ENCODE measurements at places on chromosomes 13 and 19.
A peak's percentile ranks its signal among the peaks of the same experiment; 100 is the strongest.

DNA sequence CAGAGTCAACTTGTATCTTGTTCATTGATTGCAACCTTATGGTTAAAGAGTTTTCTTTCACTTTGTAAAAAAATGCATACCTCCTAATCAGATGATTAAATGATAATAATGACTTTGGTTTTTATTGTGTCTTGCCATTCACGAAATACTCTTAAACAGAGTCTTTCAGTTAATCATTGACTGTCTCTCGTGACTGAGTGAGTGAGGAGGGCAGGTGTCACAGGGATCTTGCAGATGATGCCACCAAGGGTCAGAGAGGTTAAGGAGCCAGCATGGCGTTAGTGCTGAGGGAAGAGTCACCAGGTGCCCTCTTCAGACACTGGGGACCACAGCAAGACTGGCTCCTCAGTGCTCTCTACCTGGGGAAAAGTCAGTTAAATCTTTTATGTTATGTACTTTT, 8.0 kb downstream of the GPATCH1 start:
- no peak for DNase-seq

- DNase-seq: peak; percentile 91
These were observed 441 bp upstream of the ZNF559 start for GRCh38 chr19:9323557-9323918.

GRCh38 chr13:94160875-94161274, 318.6 kb downstream of the DCT start:
- no peak for DNase-seq

GRCh38 chr19:23972161-23972560, 57.5 kb downstream of the ZNF726 start:
- DNase-seq: no peak

GRCh38 chr19:15631817-15632216, 8.9 kb upstream of the CYP4F3 start:
- no peak for DNase-seq

DNA sequence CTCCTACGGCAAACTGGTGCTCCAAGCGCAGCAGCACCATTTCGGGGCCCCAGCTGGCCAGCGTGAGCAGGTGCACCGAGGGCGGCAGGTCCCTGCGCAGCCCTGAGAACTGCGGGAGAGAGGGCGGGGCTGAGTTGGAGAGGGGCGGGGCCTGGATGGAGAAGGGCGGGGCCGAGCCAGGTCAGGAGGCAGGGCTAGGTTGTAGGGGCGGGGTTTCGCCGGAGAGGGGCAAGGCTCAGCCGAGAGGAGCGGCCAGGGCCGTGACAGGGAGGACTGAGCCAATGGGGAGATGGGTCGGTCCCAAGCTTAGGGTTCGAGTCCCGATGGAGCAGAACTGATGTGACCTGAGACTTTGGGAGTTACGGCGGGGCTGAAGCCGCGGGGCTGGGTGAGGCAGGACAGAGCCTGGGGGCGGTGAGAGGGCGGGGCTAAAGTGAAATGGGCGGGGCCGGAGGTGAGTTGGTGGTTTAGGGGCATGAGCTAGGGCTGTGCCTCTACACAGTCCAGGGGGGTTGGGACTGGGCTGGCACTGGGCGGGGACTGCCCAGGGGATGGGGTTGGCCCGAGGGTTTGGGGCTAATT, 19.0 kb downstream of the MAN2B1 start:
- DNase-seq: no peak

DNA sequence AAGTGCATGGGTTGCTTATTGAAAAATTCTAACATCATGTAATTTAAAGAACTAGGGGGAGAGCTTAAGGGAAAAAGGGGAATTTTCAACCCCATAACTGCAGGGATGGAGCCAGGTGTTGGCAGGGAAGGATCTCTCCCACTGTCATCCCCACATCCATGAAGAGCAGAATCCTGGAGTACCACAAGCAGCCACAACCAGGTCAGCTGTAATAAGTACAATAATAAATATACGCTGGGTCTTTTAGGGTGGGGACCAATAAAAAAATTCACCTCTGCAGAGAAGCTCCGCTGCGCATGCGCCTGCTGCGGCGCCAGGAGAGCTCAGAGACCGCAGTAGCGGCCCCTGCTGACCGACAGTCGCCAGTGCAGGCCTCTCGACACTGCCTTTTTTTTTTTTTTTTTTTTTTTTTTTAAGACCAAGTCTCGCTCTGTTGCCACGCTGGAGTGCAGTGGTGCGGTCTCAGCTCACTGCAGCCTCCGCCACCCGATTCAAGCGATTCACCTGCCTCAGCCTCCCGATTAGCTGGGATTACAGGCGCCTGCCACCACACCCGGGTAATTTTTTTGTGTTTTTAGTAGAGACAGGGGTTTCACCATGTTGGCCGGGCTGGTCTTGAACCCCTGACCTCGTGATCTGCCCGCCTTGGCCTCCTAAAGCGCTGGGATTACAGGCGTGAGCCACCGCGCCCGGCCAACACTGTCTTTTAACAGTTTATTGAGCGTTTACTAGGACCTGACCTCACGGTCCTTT, 2.5 kb upstream of the EEF2 start:
- peak; percentile 68 for DNase-seq

DNA sequence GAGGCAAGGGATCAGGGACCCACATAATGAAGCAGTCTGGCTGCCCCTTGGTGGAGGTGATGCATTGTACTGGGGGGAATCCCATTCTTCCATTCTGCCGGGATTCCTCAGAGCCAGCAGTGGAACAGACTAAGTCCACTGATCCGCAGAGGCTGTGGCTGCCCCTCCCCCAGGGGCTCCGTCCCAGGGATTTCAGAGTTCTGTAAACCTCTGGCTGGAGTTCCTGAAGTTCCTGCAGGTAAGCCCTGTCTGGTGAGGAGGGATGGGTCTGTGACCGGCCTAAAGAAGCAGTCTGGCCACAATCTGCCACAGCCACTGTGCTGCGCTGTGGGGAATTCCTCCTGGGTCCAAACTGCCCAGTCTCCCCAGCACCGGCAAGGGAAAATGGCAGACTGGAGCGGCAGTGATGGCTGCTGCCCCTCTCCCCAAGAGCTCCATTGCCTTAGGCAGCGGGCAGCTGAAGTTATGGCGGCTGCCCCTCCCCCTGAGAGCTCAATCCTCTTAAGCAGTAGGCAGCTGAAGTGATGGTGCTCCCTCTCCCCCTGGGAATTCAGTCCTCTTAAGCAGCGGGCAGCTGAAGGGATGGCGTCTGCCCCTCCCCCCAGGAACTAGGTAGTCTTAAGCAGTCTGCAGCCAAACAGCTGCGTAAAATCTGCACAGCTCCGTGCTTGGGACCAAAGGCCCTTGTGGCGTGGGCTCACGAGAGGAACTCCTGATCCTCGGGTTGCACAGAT, 155.7 kb downstream of the PCDH17 start:
- DNase-seq: no peak

DNA sequence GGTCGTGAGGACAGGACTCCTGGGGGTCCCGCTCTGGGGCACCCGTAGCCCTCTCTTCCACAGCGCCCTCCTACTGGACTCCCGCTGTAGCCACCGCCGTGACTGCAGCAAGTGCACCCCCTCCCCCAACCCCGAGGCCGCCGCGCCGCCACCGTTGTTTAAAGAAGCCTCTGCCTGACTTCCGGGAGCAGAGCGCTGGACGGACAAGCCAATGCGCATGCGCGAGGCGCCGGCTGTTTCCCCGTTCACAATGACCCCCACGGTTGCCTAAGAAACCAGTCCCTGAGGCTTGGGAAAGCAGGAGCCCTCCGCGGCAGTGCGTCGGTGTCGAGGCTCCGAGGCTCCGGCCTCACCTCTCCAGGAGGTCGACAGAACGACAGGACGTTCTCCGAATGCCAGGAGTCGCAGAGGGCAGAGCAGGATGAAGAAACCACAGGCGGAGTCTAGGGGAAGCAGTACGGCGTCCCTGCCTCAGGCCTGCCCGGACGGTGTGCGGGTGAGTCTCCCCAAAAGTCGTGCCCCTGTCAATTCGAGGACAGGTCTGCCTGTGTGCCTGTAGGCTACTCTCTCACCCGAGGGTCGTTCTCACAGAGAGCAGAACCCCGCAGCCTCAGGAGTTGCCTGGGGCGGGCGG, 70.5 kb upstream of the ZNF420 start:
- DNase-seq: peak; percentile 11

DNA sequence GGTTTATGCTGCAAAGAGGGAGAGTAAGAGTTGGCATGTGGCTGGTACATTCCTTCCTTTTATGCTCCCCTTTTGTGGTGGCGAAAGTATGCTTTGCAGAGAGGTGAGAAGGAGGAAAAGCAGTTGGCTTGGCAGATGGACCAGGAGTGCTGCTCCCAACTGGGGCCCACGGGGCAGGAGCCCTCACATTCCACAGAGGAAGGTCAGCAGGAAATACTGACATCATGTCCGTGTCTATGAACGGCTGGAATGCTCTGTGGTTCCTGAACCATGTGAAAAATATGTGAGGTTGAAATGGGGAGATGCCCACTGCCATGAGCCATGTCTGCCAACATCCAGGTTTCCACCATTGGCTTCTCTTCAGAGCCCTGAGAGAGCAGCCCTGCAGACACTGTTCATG, 33.3 kb upstream of the GAS6 start:
- peak; percentile 88 for DNase-seq

- DNase-seq: no peak
These were observed 62.7 kb upstream of the LSM14A start for GRCh38 chr19:34109596-34109995.

DNA sequence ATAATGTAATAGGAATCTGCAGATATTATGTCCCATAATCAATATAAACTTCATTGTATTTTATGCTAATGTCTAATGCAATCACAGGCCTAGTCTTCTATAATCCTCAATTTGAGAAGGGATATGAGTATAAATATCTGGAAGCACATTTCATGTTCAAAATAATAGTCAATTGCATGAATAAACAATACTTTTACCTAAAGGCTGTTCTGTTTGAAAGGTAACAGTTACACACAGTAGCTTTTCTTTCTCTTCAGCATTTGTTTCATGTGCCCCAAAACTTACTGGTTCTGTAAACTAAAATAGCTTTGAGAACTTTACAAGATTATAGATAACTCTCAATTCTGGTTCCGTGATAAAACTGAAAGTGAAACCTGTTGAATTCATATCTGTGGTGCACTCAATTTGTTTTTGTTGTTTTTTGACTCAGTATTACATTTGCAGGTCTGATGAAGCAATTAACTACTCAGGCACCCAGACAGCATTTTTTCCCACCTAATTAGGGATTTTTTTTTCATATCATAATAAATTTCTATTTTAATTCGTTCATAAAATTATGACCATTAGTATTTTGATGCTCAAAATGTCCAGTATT, 1193.8 kb downstream of the SLITRK1 start:
- no peak for DNase-seq

- no peak for DNase-seq
These were observed 61.0 kb downstream of the STK24 start for GRCh38 chr13:98515818-98516465.

DNA sequence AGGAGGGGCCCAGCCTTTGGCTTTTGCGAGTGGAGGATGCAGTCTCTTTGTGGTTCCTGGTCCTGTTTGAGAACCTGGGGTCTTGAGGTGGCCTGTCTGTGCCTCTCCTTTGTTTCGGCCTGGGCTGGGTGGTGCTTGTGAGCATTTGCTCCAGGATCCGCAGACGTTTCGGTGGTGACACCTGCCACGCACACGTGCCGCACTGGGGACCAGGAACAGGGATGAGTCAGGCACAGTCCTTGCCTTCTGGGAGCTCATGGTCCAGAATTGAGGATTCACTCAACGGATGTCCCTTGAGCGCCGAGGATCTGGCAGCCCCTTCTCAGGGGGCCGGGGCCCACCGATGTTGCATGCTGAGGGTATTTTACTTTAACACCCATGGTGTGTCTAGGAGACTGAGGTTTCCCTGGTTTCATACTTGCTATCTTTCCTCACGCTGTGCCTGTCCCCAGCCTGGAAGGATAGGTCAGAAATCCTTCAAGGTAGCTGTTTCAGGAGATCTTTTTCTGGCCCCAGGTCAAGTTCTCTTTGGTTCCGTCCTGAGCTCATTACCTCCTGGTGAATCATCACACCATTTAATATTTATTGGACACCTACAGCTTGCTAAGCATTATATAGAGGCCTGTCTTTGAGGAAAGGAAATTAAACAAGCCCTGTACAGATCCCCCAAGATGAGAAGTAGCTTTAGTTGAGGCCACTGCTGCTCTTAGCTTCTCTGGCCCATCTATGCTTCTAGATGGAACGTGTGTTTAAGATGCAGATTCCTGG, 5.1 kb downstream of the HDGFL2 start:
- DNase-seq: no peak

- peak; percentile 16 for DNase-seq
These were observed 513.1 kb downstream of the SLITRK6 start for GRCh38 chr13:85286081-85286480.

DNA sequence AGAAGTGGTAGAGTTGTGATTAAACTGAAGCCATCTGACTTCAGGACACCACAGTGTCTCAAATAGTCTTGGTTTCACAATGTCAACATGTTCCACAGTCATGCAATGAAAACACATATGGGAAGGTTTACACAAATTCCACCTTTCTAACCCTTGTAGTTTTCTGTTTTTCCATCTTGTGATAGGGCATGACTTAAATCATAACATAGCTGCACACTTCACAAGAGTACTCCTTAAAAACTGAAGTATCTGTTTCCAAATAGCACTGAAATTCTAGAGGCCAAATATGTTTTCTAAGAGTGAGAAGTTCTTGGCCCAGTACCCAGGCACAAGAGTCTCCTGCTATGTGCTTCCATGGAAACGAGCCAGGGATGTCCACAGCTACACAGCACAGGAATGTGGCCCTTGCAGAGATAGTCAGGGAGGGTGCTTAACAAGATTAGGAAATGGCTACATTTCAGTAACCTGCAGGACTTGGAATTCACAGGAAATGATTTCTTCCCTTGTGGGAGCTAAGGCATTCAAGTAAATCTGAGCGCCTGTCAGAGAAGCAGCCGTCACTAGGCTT, 269.1 kb downstream of the NDFIP2 start:
- peak; percentile 99 for DNase-seq

GRCh38 chr19:54952591-54953344, 5.4 kb upstream of the NLRP7 start:
- no peak for DNase-seq

All from fibroblast of gingiva (primary cell).